ENCODE measurements at places on chromosomes 7 and 10.

GRCh38 chr7:16734148-16734726, 19.3 kb upstream of the TSPAN13 start:
- no peak for DNase-seq

DNA sequence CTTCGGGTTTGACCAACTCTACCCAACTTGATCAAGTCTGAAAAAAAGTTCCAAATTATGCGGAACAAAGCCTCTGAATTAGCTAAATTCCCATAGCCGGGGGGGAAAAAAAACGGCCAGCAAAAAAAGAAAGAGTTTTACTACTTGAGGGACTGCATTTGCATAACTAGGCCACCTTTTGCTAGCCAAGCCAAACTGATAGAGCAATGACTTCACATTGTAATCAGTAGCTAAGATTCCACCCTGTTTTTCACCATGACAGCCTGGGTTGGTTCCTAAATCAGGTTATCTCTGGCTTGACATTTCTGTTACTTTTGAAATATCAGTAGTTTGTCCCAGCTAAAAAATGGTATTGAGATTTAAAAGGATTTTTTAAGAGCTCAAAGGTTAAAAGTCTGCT, 31.4 kb upstream of the CREB3L2 start:
- no peak for DNase-seq

- no peak for DNase-seq
Measured at GRCh38 chr7:121331574-121331973, 2.8 kb downstream of the WNT16 start.

GRCh38 chr10:92972886-92973285, 87.7 kb upstream of the CYP26C1 start:
- DNase-seq: no peak

DNA sequence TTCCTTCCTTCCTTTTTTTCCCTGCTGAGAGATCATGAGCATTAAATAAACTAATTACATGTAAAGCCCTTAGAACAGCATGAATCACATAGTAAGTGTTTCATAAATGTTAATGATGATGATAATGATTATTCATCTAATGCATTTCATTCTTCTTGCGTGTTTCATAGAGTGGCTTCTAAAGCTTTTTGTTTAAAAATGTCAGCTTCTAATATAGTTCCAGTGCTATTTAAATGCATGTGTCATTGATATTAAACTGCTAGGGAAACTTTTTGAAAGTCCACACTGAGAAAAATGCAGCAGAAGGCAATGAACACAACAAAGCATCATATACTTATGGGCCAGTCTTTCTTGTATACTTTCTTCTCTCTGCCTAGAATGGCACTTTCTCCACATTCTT, 894.8 kb downstream of the REEP3 start:
- no peak for DNase-seq

DNA sequence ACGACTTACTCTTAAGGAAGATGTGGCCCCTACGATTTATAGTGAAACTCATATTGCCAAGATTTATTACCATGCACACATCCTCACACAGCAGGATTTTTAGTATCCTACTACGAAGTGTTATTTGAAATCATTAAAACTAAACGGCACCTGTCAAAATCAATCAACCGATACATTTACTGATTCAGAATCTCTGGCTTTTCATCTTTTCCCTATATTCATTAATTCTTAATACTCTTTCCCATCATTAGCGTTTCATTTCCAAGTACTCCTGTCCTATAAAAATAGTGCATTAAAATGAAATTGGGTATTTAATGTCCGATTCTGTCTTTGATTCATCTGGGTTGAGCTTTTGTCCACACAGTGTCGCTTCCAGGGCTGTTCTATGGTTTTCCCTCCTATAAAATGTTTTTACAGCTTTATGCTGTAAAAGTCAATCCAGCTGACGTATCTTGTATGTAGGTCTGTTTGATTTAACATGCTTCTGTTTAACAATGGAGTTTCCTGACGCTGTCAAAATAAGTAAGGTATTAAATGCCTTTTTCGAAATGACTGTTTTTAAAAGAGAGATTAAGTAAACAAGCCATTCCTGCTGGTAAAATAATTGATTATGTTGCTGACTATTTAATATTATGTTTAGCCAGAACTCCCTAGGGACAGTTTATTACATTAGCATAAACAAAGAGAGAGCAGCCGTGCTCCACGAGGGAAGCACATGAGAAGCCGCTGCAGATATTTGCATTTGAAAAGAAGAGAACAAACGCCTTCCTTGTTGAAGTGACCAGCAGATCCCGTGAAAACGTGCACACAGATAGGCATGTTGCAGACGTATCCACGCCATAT, 22.3 kb upstream of the SFMBT2 start:
- DNase-seq: no peak

DNA sequence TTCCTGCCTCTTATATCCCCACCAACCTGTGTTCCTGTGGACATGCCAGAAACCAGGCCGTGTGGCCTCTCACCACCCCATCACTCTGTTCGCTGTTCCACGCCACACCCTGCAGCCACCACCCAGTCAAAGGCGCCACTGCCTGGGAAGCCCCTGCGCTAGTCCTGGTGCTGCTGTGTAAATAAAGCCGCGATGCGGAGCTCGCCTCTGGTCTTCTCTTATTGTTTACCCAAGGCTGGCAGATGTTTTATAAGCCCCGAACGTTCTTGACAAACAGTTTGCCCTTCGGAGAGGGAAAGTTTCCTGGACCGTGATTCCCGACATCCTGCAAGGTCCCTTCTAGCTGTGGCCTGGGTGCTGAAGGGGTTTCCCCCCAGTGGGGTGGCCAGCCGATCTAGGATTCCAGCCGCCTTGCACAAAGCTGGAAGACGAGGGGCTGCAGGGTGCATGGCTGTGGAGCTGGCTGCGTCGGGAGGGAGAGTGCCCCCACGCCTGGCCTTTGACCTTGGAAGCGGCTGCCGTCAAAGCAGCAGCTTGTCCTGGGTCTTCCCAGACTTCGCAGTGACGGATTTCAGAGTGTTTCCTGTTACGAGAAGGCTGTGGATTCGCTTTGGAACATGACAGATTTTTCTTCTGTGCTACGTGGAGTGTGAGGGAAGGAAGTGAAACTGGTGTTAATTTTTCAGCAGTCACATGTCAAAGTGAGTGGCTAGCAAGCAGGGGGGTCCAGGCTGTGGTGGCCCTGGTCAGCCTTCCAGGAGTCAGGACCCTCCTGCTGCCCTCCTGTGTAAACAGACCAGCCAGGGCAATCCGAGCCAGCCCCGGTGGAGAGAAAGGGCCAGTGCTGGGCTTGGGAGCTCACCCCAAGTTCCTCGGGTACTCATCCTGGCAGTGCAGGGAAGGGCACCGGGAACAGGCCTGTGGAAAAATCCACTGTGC, 61.6 kb downstream of the LHPP start:
- DNase-seq: no peak

- no peak for DNase-seq
Measured at GRCh38 chr10:103812432-103812831, 42.9 kb downstream of the SH3PXD2A start.

DNA sequence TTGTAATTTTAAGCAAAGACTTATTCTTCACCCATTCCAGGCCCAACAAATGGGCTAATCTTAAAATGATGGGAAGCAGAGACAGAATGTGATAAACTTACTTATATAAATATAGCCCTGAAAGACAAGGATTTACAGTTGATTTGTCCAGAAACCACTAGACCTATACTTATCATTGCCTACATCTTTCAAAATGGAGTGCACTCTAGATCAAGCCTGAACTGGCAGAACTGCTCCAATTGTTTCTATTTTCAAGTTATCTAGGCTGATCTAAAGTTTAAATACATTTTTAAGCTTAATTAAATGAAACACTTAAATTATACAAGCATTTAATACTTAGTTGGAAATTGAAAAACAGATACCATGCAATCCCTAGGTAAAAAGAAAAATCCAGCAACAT, 24.9 kb upstream of the PALS2 start:
- no peak for DNase-seq

DNA sequence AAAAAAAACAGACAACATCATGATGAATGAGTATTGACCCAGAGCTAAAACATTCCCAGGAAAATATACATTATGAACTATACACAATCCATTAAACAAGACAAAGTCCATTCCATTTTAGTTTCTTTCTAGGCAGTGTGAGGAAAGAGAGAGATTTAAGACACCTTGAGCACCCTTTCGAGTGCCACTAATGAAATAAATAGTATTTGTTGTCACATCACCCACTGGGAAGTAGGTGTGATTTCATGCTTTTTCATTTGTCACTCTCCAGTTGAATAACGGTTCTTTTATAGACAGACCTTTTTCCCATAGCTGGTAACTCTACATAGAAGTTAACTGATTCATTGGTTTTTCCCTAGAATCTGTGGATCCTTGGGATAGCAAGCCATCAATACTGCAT, 29.9 kb upstream of the SEMA3A start:
- DNase-seq: no peak

DNA sequence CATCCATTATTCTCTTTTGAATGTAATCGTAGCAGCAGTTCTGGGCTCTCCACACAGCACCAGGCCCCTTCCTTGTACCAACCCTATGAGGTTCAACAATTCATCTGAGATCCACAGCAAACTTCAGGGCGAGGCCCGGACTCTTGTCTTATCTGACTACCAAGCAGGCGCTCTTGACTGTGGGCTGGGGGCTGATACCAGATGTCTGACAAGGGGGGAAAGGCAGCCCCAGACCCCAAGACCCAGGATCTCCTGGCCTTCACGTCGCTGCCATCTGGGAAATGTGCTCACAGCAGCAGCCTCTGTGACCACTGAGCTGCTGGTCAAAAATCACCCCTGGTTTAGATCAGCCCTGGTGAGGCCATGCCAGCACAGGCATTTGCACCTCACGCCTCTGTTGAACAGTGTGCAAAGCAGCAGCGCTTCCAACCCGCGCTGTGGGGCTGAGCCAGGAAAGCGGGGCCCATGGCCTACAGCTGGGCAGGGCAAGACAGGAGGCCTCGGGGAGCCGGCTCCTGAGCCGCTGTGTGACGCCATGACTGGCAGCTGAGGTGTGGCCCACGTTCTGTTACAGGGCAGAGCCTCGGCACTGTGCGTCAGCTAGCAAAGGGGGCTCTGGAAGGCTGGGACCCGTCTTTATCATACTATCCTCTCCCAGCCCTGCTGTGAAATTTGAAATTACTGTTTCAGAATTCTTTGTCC, 143.9 kb downstream of the PAXIP1 start:
- no peak for DNase-seq

DNA sequence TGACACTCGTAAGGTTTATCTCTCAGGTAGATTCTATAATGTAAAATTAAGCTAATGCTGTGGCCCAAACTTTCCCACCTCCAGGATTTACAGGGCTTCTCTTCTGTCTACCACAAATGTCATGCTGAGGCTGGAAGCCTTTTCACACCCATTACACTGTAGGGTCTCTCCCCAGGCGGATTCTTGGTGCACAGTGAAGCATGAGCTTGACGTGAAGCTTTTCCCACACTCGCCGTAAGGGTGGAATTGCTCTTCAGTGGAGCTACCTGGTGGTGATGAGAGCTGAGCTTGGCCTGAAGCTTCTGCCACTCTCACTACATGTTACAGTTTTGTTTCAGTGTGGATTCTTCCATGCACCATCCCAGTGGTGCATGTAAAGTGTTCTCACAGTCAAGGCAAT, 11.4 kb downstream of the FAM200A start:
- no peak for DNase-seq

DNA sequence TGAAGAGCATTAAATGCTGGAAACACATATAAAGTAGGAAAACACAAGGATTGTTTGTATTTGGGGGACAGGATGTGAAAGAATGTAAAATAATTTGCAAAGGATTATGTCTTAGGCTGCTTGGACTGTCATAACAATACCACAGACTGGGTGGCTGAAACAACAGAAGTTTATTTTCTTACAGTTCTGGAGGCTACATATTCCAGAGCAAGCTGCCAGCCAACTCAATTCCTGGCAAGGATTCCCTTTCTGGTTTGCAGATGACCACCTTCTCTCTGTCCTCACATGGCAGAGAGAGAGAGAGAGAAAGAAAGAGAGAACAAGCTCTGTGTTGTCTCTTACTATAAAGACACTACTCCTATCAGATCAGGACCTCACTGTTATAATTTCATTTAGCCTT, 8.8 kb upstream of the LAMB4 start:
- DNase-seq: no peak
